ENCODE measurements at places on chromosomes 1 and 21.

DNA sequence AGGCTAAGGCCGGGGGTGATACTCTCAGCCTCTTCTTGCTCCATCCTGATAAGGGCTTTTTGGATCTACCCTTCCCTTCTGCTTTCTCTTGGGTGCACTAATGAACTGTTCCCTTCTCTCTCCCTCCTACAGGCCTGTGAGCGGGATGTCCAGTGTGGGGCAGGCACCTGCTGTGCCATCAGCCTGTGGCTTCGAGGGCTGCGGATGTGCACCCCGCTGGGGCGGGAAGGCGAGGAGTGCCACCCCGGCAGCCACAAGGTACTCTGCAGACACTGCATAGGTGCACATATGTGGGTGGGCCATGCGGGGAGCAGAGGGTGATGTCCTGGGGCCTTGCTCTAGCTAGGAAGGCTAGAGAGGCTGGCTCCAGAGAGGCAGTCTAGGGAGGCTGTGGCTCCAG, 2.9 kb downstream of the PROK1 start:
- DNase-seq, result no peak

DNA sequence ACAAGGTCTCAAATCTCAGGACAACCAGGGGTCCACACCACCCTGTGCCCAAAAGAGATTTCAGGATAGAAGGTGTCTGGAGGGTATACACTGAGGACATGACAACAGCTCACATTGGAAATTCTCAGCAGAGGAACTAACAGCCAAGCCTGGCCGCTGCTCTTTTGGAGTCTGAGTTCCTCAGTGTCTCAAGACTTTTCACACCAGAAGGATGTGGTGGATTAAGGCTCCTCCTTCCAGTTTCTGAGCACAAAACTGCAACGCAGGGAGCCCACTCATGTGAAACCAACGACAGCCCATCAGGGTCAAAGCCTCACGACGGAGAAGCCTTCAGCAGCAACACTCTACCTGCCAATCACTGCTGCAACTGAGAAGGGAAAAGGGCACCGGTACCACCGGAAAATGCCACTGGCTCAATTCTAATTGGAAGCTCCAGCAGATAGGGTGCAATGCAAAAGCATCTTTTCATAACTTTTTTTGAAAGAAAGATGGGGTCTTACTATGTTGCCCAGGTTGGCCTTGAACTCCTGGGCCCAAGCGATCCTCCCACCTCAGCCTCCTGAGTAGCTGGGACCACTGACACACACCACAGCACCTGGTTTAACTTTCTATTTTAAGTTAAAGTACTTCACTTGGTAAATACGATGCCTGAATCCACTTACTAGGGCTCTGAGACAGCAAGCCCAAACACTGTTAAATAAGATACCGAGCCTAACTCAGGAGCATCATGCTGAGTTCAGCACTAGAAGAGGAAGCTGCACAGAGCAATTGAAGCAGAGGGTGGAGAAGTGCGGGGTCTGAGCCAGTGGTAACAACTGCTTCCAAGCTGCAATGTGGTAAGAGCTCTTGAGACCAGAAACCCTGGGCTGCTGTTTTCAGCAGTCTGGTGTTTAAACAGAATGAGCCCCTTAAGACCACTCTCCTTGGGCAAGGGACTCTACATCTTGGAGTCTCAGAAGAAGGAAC, 7.8 kb downstream of the CAPZB start:
- DNase-seq, result no peak

GRCh38 chr21:15309721-15310120, 244.9 kb upstream of the NRIP1 start:
- DNase-seq, result no peak

DNA sequence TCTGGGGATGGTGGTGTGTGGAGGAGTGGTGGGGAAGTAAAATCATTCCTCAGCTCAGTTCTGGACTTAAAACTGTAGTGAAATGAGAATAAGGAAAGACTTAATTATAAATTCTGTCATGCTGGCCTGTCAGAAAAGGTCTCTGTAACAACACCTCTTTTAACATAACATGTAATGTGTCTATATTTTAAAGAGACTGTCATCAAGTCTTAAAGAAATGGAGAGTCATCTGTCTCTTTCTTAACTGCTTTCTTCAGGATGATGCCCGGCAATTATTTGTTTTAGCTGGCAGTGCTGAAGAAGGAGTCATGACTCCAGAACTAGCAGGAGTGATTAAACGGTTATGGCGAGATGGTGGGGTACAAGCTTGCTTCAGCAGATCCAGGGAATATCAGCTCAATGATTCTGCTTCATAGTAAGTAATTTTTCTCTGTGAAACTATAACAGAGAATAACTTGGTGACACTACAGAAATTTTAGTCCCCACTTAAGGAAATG, 30.6 kb downstream of the GNAI3 start:
- DNase-seq, result no peak

- DNase-seq, result no peak
These were observed 271.4 kb upstream of the NR5A2 start for GRCh38 chr1:199756066-199756465.

DNA sequence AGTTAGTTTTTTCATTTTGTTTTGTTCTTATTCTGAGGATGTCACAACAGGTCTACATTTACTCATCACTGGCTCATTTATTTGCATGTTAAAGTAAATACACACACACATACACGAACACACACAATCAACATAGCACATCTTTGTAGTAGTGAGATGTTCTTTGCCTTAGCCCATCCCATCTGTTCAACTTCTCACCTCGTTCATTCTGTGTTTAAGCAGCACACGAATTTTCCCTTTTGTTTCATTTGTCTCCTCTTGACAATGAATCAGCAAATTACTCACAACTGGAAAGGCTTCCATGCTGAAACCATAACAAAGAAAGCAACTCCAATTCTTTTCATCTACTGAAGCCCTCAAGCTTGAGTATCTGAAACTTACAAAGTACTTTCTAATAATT, 133.3 kb upstream of the CHRM3 start:
- no peak for DNase-seq

GRCh38 chr21:37452227-37452626, 85.7 kb downstream of the DYRK1A start:
- DNase-seq, result no peak

Data from activated CD4-positive, CD25-positive, alpha-beta regulatory T cell treated with anti-CD3 and anti-CD28 coated beads, Interleukin-2, amount 50 U/mL, for 16 hours (primary cell).